ENCODE measurements at places on chromosomes 1 and 21. TPM values are rescaled to one million over a fixed set of nuclear protein-coding genes. Genes with fewer than 3 reads are reported as not detected.

The CTSK gene
- total RNA-seq: 12.4 TPM

DNA sequence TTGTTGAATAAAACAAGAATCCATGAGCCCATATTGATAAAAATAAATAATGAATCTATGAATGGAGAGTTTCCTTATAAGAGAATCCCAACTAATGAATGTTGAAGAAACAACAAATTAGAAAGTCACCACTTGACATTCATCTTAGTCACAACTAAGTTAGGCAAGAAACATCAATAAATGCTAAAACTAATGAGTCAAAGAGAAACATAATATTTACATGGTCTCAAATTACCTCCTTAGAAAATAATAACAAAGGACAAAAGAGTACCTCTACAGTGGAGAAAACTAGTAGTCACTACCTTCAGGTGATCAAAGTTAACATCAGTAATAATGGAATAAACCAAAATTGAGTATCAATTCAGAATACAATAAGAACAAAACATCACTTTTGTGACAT is 93.5 kb downstream of the AKT3 start:
- DNase-seq: no peak

GRCh38 chr1:221829327-221830015 is 87.6 kb upstream of the DUSP10 start:
- no peak for DNase-seq

The MAP3K21 gene
- 0.17 TPM for total RNA-seq

- no peak for DNase-seq
Measured at GRCh38 chr1:230422221-230422981, 3.7 kb downstream of the PGBD5 start.
